ENCODE measurements at places on chromosomes 2 and 18. TPM values are rescaled to one million over a fixed set of nuclear protein-coding genes. Genes with fewer than 3 reads are reported as not detected.

The IL1RL1 gene
- 0.22 TPM for total RNA-seq

The KCNG3 gene
- not detected for total RNA-seq

The GPBAR1 gene
- 0.22 TPM for total RNA-seq

The PDE1A gene
- total RNA-seq, result not detected

The CAPN14 gene
- total RNA-seq, result not detected

The SCN7A gene
- total RNA-seq, result under 0.01 TPM

The AQP12A gene
- total RNA-seq, result not detected

The CRYGD gene
- not detected for total RNA-seq

The ALLC gene
- total RNA-seq, result not detected

The GNLY gene
- not detected for total RNA-seq

The CCDC68 gene
- 18.3 TPM for total RNA-seq

The TMEM178A gene
- 0.88 TPM for total RNA-seq

The LYPD6B gene
- total RNA-seq, result 12.5 TPM

The DNER gene
- 13.7 TPM for total RNA-seq

The E2F6 gene
- total RNA-seq, result 14.3 TPM

The ITGB1BP1 gene
- 39.7 TPM for total RNA-seq

The MDH1B gene
- total RNA-seq, result 0.43 TPM

The CENPO gene
- total RNA-seq, result 63.0 TPM

The PPM1G gene
- 98.0 TPM for total RNA-seq

The NPAS2 gene
- total RNA-seq, result 17.2 TPM

The FBLN7 gene
- 0.66 TPM for total RNA-seq

The PROKR1 gene
- not detected for total RNA-seq

The IL36B gene
- not detected for total RNA-seq

The TMEM37 gene
- 0.29 TPM for total RNA-seq

The CERS6 gene
- total RNA-seq, result 9.9 TPM

The ZNF385B gene
- not detected for total RNA-seq

The GALR1 gene
- not detected for total RNA-seq

The OSBPL6 gene
- 0.22 TPM for total RNA-seq

The SAG gene
- total RNA-seq, result not detected

The SCYGR4 gene
- total RNA-seq, result not detected

The NT5DC4 gene
- total RNA-seq, result not detected

The ATP8B1 gene
- 37.5 TPM for total RNA-seq

The LOXHD1 gene
- total RNA-seq, result not detected

The SIX3 gene
- not detected for total RNA-seq

The VWC2L gene
- not detected for total RNA-seq

The CPO gene
- not detected for total RNA-seq

The DNAH6 gene
- under 0.01 TPM for total RNA-seq

The NFU1 gene
- total RNA-seq, result 31.5 TPM

The MC4R gene
- not detected for total RNA-seq

The ADAM23 gene
- total RNA-seq, result 11.6 TPM

The RAB6C gene
- not detected for total RNA-seq

The AFF3 gene
- total RNA-seq, result 1.5 TPM

The MOGAT1 gene
- total RNA-seq, result not detected

All from placental pericyte (primary cell).